ENCODE measurements at places on chromosomes 1 and 21.

GRCh38 chr1:21703318-21703963 lies 34.3 kb upstream of the RAP1GAP start:
- DNase-seq = peak; percentile 18

GRCh38 chr1:45043094-45043493 lies 31.0 kb downstream of the UROD start:
- DNase-seq = no peak

GRCh38 chr1:156709757-156710489 lies 4.5 kb upstream of the CRABP2 start:
- peak; percentile 91 for DNase-seq

- no peak for DNase-seq
Observed at GRCh38 chr1:151720554-151720953, 768 bp upstream of the RIIAD1 start.

DNA sequence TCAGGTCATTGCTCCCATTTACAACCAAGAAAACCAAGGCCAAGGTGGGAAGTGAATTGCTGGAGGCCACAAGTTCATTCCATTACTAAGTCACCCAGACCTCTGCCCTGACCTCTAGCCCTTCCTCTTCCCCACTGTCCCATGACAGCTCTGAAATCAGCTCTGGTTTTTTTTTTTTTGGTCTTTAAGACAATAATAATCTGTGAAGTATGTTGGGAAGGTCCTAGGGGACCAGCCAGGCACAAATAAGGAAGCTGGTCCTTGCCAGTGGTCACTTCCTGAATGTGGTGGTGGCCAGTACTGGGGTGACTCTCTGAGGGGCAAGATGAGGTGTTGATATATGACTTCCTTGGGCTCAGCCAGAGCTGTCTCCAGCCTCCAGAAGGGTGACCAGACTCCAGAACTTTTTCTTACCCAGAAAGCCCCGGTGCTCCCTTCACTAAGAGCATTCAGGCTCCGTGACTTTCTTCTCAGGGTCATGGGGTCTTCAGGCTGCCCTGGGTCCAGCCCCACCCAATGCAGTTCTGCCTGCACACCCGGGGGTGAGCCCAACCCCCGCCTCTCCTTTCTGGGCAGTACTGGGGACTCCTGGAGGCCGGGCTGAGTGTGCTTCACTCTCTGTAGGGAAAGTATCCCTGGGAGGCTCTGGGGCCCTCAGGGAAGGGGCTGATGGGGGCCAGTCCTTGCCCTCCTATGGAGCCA lies 159.6 kb downstream of the PTPRU start:
- no peak for DNase-seq

DNA sequence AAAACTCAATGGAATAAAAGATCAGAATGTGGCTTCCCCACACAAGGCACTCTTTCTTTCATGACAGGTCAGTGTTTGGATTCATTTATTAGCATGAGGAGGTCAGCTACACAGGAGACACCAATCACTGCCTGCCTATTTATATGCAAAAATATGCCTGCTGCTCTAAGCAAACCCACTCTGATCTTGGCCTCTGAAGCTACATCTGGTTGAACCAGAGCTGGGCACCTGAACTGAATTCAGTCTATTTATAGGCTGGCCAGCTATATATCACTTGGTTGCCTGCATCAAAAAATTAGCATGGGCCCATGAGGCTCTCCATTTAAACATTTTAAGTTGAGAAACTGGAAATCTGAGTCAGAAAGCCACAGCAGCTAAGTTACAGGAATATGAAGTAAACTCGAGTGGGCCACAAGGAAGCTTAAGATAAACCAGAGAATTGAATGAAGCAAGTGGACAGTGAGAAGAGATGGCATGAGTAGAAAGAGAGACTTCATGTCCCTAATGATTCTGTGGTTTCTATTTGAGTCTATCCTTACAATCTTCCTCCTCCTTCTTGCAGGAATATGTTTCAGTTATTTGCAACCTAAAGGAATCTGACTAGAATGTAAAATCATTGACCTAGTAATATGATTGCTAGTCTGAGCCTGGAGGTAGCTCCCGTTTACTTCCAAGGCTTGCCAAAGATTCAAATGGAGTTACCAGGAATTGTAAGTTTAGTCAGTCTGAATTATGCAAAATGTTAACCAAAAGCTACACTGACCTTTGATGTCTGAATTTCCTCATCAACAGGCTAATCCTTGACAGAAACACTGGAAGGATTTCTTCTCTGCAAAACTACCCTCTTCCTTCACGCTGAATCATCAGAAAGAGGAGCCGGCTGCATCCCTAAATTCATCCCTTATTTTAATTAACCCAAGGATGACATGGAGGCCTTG lies 17.7 kb downstream of the DDAH1 start:
- DNase-seq = no peak

GRCh38 chr1:65045022-65045817 lies 78.9 kb upstream of the JAK1 start:
- DNase-seq = no peak

GRCh38 chr1:41648844-41649243 lies 164.4 kb upstream of the EDN2 start:
- DNase-seq = no peak

All from RWPE1 (cell line).